ENCODE measurements at places on chromosomes 4 and X.
A peak's percentile ranks its signal among the peaks of the same experiment; 100 is the strongest.

DNA sequence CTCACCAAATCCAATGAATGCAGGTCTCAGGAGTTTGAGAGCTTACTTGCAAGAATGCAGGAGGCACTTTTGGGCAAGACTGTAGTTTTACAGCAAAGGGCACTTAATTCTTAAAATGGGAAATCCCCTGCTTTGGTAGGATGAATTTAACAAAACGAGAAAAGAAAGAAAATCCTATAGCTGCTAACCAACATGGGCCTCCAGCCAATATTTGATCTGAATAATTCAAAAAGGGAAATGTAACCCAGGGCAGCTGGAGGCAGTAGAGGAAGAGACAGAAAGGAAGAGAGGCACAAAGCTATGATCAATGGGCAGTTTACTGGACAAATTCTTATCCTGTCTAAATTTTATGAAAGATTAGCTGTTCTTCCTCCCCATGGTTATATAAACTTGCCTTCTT, 142.3 kb downstream of the SH3KBP1 start:
- DNase-seq = no peak

DNA sequence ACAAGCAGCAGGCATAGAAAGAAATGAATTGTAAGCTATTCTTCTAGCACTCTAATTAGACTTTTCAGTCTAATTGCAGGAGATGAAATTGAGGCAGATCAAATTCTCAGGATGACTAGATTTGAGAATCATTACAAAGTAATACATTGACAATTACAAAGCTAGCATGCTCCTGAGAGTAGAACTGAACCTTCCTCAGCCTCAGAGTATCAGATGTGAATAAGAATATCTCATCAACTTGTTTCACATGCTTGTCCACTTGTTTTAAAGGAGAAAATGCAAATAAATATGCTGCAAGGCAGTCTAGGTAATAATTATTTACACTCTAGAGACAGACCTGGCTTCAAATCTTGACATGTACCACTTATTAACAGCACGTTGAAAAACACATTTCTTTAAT, 491.0 kb upstream of the MAGEB2 start:
- DNase-seq = no peak

- no peak for DNase-seq
Measured at GRCh38 chr4:176790398-176790797, 2.3 kb downstream of the VEGFC start.

DNA sequence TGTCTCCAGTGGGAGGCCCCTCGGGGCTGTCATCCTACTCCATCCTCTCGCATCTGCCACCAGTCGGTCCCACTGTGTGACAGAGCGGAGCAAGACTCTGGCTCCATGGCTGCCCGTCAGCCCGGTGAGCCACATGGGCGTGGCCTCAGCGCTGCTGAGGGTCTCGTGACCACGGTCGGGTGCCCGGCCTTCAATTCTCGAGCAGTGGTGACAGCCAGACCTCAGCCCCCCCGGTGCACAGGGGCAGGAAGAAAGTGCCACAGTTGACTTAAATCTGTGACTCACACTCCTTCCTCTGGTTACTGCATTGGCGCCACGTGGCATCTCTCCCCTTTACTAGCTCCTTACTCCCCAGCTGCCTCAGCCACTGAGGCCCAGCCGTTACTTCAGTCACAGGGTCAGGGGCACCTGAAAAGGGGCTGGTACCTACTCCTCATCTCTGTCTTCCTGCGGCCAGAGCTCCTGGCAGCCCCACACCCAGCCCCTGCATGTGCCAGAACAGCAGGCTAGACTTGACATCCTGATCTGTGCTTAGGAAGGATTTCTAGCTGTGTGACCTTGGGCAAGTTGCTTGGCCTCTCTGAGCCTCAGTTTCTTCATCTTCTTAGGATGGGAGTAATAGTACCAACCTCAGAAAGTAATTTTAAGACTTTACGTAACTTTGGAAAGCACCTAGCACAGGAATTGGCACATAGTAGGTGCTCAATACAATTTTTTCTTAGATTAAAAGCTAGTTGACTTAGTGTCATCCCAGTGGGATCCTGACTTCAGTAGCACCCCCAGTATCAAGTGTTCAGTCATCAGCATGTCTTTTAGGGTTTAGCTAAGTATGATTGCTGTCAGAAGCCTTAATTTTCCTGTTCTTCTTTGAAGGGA, 66.1 kb downstream of the TNIP2 start:
- no peak for DNase-seq

- DNase-seq = no peak
Measured at GRCh38 chr4:37827030-37827685, 672 bp downstream of the PGM2 start.

DNA sequence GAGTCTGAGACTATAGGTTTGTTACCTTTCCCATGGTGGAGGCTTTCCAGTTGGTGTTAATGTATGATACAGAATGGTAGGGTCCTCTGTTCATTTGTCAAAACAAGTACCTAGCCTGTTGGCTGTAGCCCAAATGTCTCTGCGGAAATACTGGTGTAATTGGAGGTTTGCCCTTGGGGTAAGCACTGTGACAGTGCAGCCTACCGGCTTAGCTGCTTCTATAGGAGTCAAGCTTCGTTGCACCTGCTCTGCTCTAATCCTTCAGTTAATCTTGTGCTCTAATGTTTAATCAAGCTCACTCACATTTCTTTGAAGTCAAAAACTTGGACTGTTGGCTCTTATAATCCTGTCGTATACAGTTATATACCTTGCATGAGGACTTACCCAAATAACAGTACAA, 203.4 kb downstream of the CCNG2 start:
- DNase-seq = no peak

DNA sequence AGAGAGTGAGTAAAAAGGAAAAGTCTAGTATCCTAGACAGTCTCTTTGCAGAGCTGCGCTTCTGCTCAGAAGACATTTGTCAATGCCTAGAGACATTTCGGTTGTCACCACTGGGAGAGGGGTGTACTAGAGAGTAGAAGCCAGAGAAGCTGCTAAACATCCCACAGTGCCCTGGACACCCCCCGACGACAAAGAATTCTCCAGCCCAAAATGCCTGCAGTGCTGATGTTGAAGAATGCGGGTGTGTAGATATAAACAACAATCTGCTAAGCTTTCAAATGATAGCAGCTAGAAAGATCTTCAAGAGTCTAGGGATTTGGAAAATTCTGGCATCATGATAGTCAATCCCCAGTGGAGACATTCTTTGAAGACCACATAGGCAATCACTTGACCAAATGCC, 90.1 kb downstream of the PALLD start:
- DNase-seq = no peak

GRCh38 chr4:181200076-181200475, 1043.1 kb upstream of the TENM3 start:
- no peak for DNase-seq

GRCh38 chrX:10393899-10394298, 226.5 kb downstream of the MID1 start:
- DNase-seq = no peak

DNA sequence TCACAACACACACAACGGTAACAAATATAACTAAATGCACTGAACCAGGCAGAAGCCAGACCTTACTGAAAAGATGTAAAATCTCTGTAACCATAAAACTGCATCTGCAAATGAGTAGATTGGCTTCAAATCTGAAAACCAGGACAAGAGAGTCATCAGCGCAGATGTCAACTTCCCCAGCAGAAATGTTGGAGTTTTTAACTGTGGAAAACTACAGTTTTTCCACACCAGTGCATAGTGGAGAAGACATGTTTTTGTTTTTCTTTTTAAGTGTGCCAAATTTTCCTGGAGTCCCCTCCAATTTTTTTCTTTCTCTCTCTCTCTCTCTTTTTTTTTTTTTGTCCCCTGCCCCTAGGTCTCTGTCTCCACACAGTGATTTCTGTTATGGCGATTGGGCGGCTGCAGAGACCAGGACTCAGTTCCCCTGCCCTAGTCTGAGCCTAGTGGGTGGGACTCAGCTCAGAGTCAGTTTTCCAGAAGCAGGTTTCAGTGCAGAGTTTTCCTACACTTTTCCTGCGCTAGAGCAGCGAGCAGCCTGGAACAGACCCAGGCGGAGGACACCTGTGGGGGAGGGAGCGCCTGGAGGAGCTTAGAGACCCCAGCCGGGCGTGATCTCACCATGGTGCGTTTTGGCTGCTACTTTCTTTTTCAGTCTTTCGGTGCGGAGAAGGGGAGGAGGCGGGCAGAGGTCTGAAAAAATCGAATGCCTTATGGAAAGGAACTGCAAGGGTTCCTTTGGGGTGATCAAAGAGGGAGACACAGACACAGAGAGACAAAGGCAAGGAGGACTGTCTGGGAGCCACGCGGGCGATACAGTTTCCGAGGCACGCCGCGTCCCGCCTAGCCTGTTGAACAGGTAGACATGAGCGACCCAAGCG, at the start of gene GUCY1A1:
Gene GUCY1A1 (plus strand): TSS at position 505 of the 878 bp plus-strand sequence. CDS start 30,020 bp downstream, outside the sequence.
- DNase-seq = peak; percentile 18

DNA sequence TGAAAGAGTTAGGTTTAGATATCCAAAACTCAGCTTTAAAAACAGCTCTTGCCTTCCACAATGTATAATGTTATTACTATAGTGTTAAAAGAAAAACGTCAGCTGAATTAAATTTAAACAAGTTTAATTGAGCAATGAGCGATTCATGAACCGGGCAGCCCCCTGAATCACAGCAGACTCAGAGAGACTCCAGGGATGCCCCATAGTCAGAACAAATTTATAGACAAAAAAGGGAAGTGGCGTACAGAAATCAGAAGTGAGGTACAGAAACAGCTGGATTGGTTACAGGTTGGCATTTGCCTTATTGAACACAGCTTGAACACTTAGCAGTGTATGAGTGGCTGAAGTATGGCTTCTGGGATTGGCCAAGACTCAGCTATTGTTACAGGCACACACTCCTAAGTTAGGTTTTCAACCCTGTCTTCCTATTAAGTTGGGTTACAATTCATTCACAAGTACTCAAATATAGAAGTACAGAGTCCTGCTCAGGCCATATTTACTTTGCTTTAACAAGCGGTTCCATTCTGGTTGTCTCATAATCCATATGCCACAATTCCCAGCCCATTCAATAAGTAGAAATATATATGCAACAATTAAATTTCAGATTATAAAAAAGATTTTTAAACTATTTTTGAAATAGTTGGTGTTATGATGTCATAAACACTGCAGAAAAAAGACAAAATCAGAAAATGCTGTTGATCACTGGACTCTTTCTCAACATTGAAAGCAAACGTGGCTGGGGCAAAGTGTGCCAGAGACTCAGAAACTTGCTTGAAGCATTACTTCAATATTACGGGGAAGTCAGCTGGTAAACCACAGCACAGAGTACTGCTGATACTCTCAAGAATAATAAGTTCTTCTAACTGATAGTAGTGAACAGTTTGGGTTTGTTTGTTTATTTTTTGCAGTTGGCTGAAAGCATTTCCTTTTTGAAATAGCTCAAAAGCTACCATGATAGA, 459.7 kb downstream of the RAB28 start:
- DNase-seq = no peak

- DNase-seq = no peak
Measured at GRCh38 chr4:53929311-53929710, 135.1 kb downstream of the CHIC2 start.

- no peak for DNase-seq
Measured at GRCh38 chr4:81550388-81550859, 78.7 kb upstream of the RASGEF1B start.

- no peak for DNase-seq
Measured at GRCh38 chr4:38752941-38753806, 29.6 kb downstream of the TLR10 start.

Measured in GM19239 (cell line).